ENCODE measurements at places on chromosomes 1 and 21.

DNA sequence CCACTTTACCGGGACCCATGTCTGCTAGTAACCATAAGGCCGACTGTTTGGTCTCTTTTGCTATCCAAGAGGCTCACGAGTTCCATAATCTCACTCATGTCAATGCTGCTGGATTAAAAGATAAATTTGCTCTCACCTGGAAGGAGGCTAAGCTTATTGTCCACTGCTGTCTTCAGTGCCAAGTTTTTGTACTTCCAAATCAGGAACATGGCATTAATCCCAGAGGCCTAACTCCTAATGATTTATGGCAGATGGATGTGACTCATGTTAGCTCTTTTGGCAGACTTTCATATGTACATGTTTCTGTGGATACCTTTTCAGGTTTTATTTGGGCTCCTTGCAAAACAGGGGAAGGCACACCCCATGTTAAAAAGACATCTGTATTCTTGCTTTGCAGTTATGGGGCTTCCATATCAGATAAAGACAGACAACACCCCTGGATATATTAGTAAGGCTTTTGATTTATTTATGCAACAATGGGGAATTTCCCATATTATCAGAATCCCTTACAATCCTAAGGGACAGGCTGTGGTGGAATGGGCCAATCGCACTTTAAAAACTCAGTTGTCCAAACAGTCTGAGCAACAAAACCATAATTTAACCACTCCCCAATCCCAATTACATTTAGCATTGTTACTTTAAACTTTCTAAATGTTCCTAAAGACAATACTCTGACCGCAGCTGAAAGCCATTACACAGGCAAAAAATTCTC lies 162.7 kb downstream of the IER5 start:
- no peak for DNase-seq

- no peak for DNase-seq
Observed at GRCh38 chr1:75152092-75152491, 17.9 kb downstream of the LHX8 start.

DNA sequence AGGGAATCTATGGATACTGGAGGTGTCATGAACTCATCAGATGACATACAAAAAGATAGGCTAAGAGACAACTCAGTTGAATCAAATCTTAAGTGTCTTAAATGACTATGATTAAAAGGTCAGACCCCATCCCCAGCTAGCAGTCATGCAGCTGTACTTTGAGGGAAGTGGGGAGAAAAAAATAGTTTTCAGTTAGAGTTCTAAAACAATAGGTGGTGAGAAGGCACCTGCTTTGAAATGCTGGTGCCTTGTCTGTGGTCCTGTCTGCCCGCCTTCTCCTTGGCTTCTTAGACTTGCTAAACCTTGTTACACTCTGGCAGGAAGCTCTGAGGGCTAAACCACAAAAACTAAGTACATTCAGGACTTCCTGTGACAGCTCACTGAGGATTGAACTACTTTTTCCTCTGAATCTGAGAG lies 15.3 kb downstream of the CD2 start:
- DNase-seq: peak; percentile 36

DNA sequence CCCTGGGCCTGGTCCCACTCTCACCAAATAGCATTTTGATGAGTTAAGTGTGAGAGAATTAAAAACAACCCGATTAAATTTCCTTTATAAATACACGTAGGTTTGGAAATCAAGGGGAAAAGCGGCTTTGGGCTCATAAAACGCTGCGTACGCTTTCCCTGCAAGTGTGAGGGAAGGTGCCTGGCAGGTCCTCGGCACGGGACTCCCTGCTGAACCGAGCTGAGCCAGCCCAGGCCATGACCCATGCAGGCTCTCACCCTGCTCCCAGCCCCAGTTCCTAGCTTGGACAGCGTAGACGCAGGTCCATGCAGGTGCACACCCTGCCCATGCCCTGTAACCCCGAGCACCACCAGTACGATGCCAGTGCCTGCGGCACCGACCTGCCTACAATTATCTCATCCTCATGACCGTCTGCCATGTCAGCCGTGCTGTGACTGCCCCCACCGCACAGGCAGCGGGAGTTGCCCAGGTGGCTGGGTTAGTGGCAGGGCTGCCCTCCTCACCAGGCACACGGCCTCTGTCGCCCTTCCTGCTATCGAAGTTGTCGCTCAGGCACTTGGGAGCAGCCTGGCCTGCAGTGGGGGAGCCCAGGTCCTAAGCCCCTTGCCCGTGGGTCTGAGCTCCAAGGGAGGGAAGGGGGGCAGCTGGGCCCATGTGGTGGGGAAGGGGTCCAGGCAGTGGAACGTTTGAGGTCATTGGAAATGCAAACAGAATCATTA lies 41.0 kb upstream of the ACTRT2 start:
- no peak for DNase-seq

DNA sequence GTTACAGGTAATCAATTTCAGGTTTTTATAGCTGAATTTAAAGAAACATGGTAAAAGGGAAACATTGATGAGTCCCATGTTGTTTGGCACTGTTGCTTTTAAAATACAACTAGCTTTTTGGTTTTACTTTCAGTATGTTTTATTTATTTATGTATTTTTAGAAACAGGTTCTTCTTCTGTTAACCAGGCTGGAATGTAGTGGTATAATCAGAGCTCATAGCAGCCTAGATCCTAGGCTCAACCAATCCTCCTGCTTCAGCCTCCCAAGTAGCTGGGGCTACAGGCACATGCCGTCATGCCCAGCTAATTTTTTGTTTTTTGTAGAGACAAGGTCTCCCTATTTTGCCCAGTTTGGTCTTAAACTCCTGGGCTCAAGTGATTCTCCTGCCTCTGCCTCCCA lies 50.4 kb downstream of the CTTNBP2NL start:
- no peak for DNase-seq

- no peak for DNase-seq
Observed at GRCh38 chr1:20082772-20083171, 12.8 kb downstream of the PLA2G5 start.

DNA sequence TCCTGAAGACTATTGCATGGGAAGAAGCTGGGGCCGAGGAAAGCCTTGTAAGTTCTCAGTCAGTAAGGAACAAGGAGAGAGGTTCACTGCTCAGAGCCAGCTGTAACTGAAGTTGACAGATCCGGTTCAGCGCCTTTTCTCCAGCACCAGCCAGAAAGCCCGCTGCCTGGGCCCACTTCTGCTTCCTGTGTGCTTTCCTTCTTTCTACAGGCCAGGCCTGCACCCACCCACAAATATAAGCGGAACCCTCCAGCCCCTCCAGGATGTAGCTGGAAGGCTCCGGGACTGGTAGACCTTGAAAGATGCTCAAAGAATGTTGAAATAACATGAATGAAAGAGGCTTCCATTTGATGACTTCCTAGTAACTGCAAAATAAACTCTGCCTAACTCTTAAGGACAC lies 38.8 kb downstream of the PARP1 start:
- no peak for DNase-seq

- DNase-seq: no peak
Observed at GRCh38 chr1:236638945-236639344, 34.6 kb upstream of the HEATR1 start.

- no peak for DNase-seq
Observed at GRCh38 chr1:150696162-150696561, 792 bp downstream of the GOLPH3L start.

DNA sequence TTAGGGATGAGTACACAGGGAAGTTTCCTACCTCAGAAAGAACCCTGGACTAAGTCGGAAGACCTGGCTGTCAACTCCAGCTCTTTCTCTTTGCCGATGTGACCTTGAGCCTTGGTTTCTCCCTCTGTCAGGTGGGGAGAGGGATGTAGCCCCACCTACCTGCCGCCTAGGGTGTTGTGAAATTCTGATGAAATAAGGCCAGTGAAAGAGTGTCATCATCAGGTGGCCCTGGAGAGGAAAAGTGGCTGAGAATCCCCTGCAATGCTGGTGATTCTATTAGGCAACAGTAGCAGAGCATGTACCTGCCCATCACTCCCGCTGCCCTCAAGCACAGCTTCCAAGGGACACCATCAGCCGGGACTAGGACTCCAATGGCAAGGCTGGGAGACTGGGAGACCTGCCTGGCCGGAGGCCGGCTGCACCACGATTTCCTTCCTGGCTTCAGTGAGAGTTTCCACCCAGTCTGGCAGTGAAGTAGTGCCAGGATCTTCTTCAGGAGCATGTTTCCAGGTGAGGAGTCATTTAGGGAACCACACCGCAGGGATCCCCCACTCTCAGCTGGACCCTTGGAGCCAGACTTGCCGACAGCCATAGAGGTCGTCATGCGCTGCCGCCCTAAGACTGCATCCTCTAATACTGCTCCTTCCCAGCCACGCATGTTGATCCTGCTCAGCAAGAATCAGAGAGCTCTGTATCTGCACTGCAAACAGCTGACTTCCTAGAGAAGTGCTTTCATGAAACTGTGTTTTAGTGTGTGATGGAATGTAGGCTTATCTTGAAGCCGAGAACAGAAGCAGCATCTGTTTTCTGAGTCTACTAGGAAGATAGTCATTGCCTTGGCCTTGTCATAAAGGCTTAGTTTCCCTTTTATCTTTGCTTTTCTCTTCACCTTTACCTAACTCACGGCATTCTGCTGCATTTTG lies 88.0 kb upstream of the F3 start:
- DNase-seq: no peak

DNA sequence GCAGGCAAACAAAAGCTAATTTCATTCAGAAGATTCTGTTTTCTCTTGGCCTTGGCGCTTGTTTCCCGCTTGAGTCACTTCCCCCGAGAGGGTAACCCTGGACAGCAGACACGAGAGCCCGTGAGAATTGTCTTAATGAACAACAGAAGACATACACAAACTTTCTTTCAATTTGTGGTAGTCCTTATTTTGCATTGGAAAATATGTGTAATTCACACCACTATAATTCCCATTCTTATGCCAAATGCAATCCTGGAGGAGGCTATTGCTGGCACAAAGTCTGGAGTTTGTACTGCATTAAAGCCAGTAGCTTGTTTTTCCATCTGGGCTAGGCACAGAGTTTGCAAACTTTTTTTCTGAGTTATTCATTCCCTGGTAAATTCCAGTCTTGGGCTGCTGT lies 109.8 kb upstream of the IVNS1ABP start:
- DNase-seq: no peak

DNA sequence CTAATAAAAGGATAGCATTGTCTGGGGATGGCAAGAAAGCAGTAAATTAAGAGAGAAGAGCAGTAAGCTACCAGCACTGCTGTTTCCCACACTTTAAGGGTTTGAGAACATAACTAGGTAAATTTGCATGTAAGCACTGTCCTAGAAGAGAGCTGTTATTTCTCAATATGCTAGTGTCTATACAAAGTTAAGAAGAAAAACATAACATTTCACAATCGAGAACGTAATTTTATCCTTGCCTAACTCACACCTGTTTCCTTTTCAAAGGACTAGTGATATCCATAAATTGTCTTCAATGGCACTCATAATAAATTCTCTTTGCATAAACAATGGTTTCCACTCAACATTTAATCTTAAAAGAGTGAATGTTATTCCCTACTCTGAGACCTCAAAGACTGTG lies 576.0 kb downstream of the PTBP2 start:
- no peak for DNase-seq

DNA sequence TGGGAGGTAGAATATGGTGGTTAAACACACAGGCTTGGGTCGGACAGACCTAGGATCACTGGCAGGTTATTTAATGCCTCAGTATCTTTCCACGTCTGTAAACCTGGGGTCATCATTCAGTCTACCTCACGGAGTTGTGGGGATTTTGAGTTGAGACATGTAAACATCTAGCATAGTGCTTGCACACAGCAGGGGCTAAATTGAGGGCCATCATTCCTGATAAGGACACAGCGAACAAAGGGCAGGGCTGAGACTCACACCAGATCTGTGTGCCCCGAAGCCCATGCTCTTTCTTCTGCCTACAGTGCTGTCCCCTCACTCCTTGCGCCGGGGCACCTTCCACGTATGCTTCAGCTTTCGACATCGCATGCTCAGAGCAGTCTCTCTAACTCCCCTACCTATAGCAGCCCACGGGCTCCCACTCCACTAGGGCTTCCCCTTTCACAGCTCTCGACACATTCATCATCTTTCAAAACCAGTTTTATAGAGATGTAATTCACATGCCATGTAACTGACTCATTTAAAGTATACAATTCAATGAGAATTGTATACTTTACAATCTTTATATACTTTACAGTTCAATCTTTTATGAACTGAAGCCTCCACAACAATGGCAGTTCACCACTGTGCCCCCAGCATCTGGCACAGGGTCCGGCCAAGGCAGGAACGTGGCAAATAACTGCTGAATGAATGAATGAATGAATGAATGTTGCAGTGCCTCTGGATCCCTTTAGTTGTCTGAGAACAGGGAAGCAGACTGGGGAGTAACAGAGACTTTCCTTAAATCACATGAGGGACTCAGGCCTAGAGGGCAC lies 48.0 kb downstream of the GPR161 start:
- DNase-seq: no peak

DNA sequence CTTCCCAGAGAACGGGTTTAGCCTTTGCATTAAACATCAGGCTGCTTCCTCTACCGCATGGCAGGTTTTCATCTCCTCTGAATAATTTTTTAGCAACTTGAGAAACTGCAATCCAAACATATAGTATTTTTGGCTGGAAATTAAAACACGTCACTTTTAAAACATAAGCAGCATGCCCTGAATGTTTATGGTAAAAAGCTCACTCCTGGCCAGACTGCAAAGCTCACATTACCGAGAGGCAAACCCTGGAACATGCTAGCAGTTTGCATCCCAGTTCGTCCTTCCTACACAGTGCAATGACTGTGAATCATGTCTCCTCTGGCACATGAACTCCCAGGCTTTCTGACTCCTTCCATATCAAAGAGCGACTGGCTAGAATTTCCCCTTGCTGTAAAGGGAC lies 312.3 kb downstream of the RRAGC start:
- DNase-seq: no peak

GRCh38 chr1:14522077-14522925 lies 76.2 kb upstream of the KAZN start:
- no peak for DNase-seq

DNA sequence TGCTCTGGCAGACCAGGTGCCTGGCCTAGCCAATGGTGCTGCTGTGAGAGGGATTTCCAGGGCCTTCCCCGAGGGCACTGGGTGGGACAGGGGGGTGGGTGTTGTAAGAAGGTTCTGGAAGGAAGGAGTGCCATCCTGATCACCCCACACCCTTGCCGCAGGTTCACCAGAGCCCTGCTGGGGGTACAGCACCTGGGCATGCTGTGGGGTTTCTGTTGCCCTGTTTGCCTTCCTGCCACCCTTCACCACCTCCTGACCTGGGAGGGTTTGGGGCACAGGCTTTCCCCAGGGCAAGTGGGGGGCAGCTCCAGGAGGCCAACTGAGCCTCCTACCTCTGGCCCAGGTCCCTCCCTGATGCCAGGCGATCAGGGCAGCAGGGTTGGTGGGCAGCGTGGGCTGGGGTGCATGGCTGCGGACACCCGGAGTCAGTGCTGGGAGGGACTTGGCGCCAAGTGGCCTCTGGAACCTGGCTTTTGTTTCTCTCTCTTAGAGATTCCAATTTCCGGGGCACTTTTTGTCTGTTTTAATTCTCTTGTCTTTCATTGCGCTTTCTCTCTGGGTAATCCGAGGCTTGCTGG lies 318.8 kb downstream of the PTPRU start:
- no peak for DNase-seq

DNA sequence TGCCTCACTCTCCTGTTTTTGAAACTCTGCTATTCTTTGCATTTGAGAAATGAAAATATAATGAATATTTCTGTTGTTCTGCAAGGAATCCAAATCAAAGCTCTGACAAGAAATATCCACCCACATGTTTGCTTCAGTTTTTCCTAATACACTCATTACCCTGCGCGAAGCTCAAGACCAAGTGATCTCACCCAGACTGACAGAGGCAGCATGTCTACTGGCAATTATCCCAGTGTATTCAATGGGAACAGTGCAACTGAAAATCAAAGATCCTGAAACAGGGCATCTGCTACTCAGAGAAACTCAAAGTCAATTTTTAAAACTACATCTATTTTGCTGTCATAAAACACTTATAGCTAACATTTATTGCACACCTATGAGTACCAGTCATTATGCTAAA lies 321.0 kb upstream of the LRRC7 start:
- DNase-seq: no peak
